ENCODE measurements at places on chromosomes 2 and 18.

GRCh38 chr2:96102596-96103186 lies 13.7 kb downstream of the ADRA2B start:
- DNase-seq, result no peak

DNA sequence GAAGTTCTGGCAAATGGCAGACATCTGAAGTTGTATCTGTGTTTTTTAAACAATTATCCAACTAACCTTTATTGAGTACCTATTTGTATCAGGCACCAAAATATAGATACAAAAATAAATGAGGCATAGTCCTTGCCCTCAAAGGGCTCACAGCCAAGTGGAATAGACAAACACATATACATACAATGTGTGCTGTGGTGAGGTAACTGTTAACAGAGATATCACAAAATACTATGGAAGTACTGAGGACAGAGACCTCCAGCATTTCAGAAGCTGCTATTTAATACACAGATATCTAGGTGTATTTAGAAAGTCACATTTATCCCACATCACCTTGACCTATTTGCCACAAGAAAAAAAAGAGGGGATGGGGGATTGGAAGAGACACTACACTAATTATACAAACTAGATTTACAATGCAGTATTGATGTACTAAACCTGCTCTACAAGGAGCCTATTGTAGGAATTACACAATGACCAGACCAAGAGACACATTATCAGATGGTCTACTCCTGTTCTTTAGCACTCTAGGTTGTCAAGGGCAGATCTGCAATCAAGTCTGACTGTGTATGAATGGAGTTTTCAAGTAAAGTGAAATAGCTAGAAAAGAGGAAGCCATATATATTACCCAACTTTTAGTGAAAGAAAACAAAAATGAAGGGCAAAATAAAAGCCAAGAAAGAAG lies 62.2 kb downstream of the SPIRE1 start:
- DNase-seq, result no peak

DNA sequence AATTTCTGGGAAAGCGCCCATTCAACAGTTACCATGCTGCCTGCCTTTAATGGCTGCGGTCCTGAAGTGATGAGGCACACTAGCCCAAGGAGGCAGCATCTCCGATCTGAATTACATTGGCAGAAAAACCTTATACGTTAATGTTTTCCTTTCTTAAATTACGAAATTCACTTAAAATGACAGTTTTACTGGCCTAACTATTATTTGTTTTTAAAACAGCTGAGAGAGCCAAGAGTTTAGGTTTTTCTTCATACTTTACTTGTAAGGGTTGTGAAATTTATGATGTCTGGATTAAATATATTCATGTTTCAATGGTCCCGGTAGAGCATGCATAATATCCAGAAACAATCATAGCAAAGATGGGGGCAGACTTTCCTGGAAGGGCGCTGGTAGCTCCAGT lies 115.2 kb upstream of the REV1 start:
- DNase-seq, result no peak

- DNase-seq, result no peak
Measured at GRCh38 chr2:98463988-98464771, 19.5 kb downstream of the INPP4A start.

DNA sequence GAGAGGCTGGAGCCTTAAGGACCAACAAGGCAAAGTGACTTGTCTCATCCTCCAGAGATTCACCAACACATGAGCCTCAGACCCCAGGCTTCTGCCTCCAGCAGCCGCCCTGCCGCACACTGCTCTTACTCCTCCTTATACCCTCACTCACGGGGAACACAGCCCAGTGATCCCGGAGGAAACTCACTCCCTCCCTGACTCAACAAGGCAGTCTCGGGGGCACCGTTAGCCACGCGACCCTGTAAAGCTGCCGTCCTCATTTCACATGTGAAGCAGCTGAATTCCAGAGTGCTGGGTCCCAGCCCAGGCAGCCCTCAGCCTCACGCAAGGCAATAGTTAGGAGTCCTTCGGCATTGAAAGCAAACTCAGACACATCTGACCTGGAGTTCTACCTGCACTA lies 129.7 kb downstream of the TPO start:
- no peak for DNase-seq

GRCh38 chr18:22368021-22368420 lies 49.7 kb downstream of the CTAGE1 start:
- no peak for DNase-seq

DNA sequence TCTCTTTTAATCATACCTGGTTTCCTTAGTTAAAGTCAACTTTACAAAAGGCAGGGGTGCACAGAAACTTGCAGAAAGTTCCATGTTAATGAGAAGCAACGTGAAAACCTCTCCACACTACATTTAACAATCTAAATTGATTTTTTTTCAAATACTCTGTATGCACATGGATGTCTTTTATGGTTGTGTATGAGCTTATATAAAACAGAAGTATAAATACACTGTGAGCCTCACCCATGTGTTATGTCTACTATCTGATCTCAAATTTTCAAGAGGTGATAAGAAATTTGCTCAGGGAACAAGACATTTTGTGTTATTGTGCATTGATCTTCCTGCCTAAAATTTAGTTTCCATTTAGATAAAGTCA lies 617.6 kb downstream of the ADCYAP1 start:
- no peak for DNase-seq

DNA sequence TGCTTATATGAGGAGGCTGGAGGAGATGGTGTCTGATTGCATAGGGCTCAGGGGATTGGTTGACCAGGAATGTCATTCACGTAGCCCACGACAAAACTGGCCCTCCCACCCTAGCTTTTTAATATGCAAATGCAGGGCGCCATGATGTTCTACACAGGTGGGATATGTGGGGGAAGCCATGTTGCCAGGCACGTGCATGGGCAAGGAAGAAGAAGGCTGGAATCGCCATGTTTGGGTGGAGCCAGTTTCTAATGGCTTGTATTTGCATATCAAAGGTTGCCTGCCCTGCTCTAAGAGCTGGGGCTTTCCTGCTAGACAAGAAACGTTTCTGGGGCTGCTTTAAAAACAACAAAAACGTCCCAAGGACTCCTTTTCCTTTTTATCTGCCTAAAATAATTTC lies 26.5 kb upstream of the LINC00305 start:
- no peak for DNase-seq

Measured in Caki2 (cell line).